ENCODE measurements at places on chromosomes 5 and 9.

GRCh38 chr5:132829742-132830435, 558 bp downstream of the SHROOM1 start:
- DNase-seq, result peak; percentile 13

DNA sequence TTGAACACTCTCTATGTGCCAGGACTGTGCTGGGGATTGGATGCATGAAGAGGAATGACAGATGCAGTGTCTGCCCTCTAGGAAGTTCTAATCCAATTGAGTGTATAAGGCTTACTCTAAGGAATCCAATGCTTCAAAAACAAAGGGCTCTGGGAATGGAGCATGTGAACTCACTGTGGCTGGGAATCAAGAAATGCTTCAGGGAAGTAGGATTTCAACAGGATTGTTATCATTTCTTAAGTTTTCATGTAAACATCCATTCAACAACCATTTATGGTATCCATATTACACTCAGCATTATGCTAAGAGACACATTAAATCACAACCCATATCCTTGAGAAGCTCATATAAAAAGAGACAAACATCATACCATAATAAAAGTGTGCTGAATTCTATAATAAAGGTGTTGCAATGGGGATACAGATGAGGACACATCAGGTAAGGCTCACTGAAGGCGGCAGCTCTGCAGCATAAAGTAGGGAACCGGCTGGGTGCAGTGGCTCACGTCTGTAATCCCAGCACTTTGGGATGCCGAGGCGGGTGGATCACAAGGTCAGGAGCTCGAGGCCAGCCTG, 11.3 kb downstream of the SIL1 start:
- DNase-seq, result no peak

DNA sequence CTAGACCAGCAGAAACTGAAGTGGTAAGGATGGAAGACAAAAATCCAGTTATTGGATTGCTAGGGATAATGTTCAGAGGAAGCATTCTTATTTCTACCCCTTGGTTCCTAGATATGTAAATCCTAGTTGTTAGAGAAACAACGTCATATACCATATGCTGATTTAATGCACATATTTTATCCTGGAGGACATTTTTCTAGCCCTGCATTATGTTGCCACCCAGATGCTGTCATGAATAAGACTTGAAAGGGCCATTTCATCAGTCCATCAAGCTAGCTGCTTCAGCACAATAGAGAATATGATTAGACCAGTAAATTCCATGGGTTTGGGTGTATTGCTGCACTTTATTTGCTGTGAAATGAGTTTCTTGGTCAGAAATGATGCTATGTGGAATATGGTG, 1736.4 kb downstream of the MAT2B start:
- DNase-seq, result no peak

DNA sequence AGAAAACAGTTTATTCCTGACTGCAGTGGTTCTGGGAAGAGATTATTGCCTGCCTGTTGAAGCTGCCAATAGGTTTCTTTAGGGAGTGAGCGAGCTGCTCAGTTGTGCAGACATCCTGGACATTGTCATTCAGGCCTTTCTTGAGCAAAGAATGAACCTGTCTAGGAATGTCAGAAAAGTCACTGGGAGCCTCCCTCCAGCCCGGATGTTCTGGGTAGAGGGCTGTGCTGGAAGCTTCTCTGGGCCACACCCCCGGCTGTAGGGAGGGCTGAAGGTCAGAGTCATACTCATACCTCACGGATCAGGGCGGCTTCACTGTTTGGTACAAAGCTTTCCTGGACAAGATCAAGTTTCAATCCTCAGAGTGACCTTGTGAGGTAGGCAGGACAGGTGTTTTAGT, 33.4 kb upstream of the TBC1D2 start:
- DNase-seq, result no peak

GRCh38 chr9:36438536-36439236, 38.6 kb upstream of the RNF38 start:
- DNase-seq, result no peak

DNA sequence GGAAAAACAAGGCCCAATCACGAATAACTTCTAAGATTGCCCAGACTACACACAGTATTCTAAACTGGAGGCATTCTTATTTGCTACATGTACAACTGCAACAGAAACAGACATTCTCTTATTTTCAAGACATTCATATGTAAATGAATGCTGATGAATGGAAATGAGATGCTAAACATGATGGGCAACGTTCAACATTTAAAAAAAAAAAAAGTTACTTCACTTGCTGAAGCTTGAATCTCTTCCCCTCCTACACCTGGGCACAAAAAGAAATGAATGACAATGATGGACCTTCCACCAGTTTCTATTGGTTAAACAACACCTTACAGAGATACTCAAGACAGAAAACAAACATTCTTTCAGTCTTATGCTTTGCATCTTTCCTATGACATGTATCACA, 160.5 kb downstream of the BNC2 start:
- DNase-seq, result no peak

GRCh38 chr9:96667363-96667728, 12.2 kb upstream of the PRXL2C start:
- no peak for DNase-seq

- no peak for DNase-seq
These were observed 504.5 kb downstream of the NR2F1-AS1 start for GRCh38 chr5:93076566-93076965.

- no peak for DNase-seq
These were observed 117.5 kb upstream of the LMX1B start for GRCh38 chr9:126496181-126496576.

DNA sequence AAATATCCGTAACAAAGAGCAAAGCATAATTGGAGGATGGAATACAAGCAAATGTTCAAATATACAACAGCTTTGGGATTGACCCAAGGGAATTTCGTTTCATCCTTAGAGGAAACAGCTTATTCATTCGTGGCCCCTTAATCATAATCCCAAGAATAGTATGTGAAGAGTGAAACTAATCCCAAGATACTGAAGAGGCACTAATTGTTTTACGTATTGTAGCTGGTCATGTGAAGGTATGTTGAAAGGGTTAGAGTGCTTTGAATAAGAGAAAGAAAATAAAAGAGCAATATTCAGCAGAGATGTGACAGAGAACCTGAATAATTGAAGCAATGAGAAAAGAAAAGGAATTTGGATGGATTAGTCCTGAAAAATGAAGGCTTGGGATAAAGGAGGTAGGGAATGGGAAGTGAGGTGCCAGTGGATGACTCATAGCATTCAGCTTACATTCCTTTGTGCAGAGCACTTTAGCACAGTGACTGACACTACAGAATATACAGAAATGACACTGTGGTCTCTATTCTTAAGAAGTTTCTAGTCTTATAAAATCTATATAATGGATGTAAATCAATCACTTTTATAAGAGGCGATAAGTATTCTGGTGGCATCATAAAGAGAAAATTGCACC, 221.9 kb downstream of the TLR4 start:
- DNase-seq, result no peak

- DNase-seq, result no peak
These were observed 17.7 kb downstream of the MARVELD2 start for GRCh38 chr5:69432412-69433206.

- no peak for DNase-seq
These were observed 42.1 kb upstream of the TMOD1 start for GRCh38 chr9:97459326-97459725.

- no peak for DNase-seq
These were observed 711 bp downstream of the MRPL50 start for GRCh38 chr9:101397746-101398067.

- DNase-seq, result no peak
These were observed 173.2 kb downstream of the RGS3 start for GRCh38 chr9:113636693-113637092.

DNA sequence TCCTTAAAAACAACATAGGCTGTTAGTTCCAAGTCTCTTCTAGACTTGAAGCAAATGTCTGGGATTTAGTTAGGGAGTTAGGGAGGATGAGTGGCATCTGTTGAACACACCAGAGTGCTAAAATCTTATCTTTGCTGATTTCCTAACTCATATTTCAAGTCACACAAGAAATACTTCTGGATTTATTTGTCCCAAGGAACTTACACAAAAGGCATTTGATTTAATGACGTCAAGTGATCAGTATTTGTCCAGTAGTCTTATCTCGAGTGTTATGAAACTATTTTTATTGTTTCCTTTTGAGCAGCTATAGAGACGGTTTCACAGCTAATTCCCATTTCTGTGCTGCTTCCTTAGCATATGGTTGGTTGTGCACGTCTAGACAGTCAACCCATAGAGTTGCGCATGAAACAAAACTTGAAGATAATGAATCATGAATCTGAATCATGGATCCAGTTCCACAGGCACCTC, 140.5 kb upstream of the TUT7 start:
- no peak for DNase-seq

DNA sequence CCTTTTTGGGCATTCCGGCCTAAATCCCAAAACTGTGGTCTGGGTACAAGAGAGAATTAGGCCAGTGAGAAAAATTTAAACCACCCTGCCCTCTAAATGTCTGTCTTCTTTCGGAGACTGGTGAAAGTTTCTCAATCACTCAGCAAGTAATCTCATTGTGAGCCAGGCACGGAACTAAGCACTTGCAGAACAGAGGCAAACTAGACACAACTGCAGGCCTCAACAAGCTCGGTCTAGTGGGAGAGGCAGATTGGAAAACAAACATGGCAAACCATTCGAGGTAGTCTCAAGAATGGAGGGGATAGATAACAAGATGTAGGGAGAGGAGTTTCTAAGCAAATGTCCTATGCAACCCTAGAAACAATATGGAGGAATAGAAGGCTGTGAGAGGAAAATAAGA, 8.9 kb upstream of the C5orf58 start:
- no peak for DNase-seq

DNA sequence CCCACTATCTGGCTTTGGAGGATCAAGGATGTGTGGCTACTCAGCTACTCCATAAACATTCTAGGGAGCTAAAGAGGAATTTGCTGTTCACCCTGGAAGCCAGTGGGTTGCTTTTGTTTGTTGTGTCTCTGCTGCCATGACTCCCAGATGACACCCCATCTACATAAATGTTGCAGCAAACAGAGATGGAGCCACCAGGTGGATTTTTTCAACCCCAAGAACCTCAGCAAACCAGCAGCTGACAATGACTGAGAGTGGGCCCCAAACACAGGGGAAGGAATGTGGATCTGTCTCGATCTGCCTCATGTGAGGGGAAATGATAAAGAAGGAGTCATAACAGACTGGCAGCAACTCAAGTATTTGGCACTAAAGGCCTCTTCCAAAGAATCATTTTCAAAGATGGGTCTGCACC, 132.7 kb upstream of the TNC start:
- no peak for DNase-seq

- no peak for DNase-seq
These were observed 29.1 kb upstream of the ERAP1 start for GRCh38 chr5:96836817-96837216.

GRCh38 chr5:181195249-181195761, 9.7 kb downstream of the TRIM7 start:
- no peak for DNase-seq

DNA sequence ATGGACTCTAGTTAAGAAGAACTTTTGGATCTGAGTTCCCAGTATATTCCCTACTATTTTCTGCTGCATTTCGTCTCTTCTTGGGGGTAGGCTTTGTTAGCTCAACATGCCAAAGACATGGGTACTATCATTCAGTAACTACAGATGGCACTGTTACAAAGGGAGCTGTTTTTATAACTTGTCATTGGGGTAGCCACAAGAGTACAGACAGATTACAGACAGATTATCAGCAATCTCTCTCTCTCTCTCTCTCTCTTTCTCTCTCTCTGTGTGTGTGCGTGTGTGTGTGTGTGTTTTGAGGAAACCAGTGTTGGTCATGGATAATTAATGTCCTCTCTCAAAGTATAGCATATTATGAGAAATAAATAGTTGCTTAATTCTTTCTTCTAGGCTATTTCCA, 116.1 kb downstream of the WDR70 start:
- DNase-seq, result no peak

DNA sequence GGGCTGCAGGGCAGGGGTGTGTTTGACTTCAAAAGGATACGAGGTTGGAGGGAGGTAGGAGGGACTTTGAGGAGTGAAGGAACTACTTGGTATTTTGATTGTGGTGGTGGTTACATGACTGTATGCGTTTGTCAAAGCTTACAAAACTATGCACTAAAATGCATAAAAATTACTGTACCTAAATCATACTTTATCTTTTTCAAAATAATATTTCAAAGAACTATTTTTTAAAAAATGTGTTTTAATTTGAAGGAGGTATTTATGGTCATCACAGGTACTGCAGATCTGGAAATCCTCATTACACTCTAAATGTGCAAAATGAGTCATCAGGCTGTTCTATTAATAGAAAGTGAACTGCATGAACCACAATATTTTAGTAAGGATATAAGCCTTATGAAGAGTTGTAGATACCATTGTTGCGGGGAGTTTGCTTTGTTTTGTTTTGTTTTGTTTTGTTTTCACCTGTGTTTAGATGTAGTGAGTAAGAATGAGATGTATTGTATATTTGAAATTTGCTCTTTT, 116.9 kb downstream of the ARRDC3 start:
- no peak for DNase-seq

DNA sequence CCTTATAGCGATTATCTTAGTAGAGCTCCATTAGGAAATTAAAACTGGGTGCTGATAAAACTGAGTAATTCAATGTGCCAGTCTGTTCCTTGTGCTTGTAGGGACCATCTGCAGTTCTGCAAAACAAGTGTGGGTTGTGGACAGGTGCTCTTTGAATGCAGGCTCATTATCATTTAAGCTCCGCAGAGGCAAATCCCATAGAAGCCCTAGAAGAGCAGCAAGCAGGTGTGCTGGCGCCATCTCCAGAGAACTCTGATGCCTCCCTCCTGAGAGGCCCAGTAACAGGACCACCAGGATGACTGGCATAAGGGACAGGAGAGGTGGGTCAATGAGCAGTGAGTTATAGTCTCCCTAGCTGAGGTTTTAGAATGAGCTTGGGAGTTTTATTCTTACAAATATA, 1342.4 kb upstream of the DMAC1 start:
- DNase-seq, result peak; percentile 44

DNA sequence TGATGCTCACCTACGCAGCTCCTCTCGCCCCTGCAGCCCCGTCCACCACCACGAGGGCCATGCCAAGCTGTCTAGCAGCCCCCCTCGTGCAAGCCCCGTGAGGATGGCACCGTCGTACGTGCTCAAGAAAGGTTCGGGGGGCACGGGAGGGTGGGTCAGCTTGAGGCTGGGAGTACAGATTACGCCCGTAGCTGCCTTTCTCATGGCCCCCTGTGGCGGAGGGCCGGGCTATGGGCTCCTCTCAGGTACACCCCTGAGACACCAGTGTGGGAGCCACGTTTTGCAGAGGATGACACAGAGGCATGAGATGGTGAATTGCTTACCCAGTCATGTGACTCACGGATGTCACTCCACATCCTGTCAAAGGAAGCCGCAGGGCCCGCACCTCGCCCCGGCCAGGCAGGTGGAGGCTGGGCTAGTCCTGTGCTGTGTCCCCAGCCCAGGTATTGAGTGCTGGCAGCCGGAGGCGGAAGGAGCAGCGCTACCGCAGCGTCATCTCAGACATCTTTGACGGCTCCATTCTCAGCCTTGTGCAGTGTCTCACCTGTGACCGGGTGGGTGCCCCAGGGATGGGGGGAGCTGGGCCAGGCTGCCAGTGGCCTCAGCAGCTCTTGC, 33.7 kb downstream of the USP20 start:
- DNase-seq, result no peak

GRCh38 chr5:88826646-88827585, 56.1 kb downstream of the MEF2C start:
- DNase-seq, result no peak

Data from SHP77 treated with DMSO at 0.1 percent for 48 hours (cell line).